ENCODE measurements at places on chromosomes 2 and 18.

- no peak for DNase-seq
These were observed 46.3 kb downstream of the ASB18 start for GRCh38 chr2:236217926-236218325.

DNA sequence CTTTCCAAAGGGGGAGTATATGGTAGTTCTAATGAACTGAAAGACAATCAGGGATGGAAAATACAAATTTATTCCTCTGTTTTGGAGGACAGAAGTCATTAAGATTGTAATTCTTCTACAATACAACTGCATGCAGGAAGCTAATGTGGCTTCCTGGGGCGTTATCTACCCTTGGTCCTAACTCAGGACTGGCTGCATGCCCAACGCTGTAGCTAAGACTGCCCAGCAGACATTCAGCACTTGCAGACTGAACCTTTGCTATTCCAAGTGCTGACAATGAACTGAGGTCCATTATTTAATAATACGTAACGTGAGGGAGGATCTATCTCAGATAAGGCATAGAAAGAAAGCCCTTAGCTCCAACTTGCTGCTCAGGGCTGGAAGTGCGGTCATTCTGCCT is 53.2 kb downstream of the ZAP70 start:
- DNase-seq: no peak

DNA sequence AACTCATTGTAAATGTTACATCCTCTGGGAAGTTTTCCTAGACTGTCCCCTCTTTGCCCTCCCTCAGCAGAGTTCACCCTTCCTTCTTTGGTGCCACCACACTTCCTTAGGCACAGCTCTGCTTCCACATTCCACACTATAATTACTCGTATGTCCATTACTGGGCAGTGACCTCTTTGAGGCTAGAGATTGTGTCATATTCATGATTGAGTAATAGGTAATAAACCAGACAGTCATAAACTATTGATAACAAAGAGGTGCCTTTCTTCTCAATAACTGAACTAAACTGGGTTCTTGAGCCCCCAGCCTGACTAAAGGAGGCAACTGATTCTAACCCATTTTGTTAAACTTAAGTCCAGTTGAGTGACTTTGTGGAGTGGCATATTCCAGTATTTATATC is 28.3 kb downstream of the MYO3B start:
- no peak for DNase-seq

- DNase-seq: no peak
These were observed 117.9 kb upstream of the ID2 start for GRCh38 chr2:8563814-8564474.

DNA sequence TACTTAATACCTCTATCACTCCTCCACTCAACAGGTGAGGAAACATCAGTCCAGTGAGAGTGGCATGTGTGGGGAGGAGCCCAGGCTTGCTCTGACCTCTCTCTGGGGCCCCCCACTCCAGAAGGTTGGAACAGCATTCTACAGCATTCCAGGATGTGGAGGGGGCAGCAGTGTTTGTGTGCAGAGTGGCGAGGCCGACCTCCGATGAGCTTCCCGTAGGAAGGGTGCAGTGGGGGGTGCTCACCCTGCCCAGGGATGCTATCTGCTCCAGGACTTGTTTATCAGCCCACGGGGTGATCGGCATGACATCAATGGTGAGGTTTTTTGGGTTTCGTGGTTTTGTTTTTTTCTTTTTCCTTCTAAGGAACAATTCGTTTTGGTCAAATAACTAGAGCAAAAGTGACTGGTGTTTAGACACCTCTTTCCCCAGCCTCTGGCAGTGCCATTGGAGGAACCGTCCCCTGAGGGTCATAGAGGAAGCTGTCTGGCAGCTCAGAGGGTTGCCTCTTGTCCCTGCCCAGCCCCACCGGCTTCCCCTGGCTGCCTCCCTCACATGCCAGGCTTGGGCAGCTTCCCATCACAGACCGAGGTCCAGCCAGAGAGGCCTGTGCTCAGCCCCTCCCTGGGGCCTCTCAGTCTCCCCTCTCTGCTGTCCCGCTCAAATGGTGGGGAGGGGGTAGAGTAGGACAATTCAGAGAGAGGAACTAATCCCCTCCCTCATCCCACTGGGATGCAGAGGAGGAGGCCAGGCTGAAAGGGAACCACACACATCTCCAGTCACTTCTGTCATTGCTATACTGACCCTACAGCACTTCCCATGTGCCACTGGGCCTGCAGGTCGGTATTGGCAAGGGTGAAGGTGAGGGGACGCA is 96.5 kb downstream of the ZFP36L2 start:
- no peak for DNase-seq

- no peak for DNase-seq
These were observed 67.2 kb downstream of the CUL3 start for GRCh38 chr2:224517963-224518362.

DNA sequence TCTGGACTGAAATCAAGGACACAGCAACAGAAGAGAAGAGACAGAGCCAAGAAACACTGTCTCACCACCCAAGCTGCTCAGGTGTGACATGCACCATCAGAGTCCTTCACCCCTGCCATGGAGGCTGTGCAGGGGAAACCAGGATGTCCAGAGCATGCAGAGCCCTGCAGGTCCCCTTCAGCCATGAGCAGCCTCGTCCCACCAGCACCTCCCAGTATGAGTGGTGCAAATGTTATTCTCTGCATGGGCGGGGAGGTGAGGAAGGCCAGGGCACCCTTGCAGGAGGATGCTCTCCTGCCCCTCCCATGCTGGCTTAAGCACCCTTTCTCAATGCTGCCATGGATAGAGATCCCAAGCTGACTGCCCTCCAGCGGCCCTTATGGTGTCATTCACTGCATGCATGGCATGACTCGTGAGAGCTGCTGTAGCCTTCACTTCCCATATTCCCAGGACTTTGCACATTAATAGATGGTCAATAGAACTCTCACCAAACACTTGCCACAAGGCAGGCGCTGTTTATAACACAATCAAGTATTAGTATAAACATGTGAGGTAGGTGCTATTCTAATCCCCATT is 171.0 kb downstream of the ANAPC1 start:
- DNase-seq: no peak

DNA sequence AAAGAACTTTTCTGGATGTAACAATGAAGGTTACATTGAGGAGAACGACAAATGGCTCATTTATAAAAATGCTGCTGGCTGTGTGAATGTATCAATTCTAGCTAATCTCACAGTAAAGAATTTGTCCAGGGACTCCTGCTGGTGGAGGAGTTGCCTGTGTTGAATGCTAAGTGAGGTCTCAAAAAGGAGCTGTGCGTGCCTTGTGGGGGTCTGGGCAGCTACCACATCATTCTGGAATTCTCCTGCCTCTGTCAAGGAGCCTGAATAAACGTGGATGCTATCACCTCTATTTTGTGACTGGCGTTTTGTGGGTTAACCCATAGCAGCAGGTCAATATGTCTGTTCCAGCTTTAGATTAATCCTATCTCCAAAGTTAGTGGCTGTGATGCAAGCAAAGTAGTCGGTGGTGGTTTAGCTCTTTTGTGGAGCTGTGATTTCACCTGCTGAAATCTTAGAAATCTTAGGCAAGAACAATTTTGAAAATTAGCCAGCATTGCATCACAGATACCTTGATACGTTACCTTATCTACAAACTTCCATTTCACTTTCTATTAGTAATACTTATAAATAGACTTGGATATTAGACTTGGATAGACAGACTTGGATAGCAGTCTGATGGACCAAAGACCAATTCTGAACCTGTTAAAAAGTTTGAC is 96.8 kb downstream of the MTCL1 start:
- DNase-seq: no peak

DNA sequence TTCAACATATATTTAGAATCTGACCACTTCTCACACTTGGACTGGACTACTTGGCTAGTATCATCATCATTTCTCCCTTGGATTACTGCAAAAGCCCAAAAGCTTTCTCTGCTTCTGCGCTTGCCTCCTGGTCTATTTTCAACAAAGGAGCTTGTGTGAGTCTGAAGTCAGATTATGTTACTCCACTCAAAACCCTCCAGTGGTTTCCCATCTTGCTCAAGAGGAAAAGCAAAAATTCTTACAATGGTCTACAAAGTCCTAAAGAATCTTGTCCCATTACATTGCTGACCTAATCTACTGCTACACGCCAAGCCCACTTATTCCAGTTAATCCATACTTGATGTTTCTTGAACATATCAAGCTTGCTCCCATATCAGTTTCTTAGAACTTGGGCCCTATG is 9.6 kb downstream of the PREPL start:
- no peak for DNase-seq

DNA sequence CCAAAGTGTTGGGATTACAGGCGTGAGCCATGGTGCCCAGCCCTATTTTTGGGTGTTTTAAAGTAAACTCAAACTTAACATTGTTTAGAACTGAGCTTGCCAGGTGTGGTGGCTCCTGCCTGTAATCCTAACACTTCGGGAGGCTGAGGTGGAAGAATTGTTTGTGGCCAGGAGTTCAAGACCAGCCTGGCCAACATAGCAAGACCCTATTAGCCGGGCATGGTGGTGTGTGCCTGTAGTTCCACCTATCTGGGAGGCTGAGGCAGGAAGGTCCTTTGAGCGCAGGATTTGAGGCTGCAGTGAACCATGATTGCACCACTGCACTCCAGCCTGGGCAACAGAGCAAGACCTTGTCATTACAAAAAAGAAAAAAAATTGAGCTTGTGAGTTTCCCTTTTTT is 17.5 kb downstream of the SFTPB start:
- DNase-seq: no peak

- no peak for DNase-seq
These were observed 304.2 kb downstream of the CYP26B1 start for GRCh38 chr2:71843391-71843850.

DNA sequence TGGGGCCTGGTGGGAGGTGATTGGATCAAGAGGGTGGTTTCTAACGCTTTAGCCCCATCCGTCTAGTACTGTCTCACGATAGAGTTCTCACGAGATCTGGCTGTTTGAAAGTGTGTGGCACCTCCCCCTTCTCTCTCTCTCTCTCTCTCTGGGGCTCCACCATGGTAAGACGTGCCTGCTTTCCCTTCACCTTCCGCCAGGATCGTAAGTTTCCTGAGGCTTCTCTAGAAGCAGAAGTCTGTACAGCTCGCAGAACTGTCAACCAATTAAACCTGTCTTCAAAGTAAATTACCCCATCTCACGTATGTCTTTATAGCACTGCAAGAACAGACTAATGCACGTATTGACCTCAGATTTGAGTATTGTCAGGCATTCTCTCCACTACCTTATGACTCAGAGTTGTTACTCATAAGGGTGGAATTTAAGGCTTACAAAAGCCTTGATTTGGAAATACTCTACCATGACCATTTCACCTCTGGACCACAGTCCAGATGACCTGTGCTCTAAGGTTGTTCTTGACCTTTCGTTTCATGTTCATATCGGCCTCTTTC is 99.5 kb upstream of the AGAP1 start:
- no peak for DNase-seq

- DNase-seq: no peak
These were observed 1.0 kb upstream of the LDAH start for GRCh38 chr2:20823917-20824316.

DNA sequence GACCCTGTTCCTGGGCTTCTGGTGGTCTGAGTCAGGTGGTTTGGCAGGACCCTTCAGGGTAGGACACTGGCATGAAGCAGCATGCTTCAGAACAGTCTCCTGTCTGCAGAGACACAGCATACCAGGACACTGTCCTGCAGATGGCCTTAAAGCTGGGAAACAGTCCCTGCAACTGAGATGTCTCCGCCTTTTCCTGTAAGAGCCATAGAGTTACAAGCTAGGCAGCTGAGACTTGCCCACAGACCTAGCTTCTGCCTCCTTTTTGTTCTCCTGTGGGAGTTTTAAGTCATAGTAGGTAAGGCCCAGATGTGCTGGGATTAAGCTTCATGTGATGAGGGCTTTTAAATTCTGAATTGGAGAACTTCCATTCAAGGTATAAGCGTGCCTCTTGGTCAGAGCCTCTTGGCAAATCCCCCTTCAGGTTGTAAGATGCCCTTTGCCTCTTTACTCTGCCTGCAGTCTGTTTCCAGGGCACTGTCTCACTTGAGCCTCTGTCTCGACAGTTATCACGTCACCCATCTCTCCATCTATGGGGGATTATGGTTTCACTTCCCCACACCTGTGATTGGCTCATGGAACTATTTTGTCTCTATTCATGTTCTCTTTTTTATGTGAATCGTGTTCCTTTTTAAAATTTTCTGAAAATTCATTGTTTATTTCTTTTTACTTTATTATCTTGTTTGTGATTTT is 51.8 kb downstream of the COA5 start:
- DNase-seq: no peak

GRCh38 chr2:27747827-27748352 is 23.6 kb upstream of the MRPL33 start:
- no peak for DNase-seq

GRCh38 chr2:97714084-97714949 is 941 bp downstream of the ZAP70 start:
- DNase-seq: no peak
